MM.1S (cell line): ENCODE measurements at places on chromosomes 6 and 20.

- no peak for DNase-seq
These were observed 52.2 kb upstream of the UNC93A start for GRCh38 chr6:167238694-167239467.

DNA sequence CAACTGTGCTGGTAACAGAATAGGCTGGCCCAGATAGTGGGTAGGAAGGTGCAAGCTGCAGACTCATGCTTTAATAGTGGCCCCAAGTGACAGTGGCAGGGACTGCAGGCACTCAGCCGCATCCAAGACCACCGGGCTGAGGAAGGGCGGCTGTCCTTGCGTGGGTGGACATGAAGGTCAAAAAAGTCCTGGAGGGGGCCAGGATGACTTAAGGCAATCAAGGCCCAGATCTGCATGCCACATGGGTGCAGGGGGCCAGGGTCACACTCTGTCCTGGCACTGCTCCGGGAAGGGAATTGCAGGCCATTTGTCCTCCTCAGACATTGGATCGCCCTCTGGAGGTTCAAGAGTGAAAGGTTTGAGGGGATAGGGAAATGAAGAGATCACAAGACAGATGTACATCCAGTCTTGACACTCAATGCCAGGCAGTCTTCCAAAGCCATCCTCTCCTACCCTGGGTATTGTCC is 10.4 kb upstream of the VNN2 start:
- DNase-seq, result no peak

GRCh38 chr20:51164731-51165130 is 141.8 kb upstream of the KCNG1 start:
- no peak for DNase-seq

- no peak for DNase-seq
These were observed 118.7 kb upstream of the SLC22A16 start for GRCh38 chr6:110595112-110595511.

DNA sequence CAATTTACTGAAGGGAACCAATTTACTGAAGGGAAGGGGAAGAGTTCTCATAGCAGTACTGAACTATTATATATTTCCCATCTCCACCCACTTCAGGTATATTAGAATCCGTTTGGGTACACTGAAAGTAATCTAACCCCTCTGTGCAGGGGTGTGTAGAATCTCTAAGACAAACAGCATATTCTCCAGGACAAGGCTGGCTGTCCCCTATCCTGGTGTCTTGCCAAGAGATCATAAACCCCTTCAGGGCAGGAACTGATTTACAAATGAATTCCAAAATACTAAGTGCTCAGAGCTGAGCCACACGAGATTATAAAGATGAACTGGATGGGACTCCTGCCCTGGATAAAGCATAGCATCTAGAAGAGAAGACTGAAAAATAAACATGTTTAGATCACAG is 9.2 kb downstream of the ASF1A start:
- no peak for DNase-seq

- no peak for DNase-seq
These were observed 52.0 kb downstream of the HIVEP1 start for GRCh38 chr6:12064131-12064530.
